Mammary epithelial cell (primary cell): ENCODE measurements at places on chromosomes 6 and 20.

- DNase-seq, result no peak
Measured at GRCh38 chr20:41175201-41175651, 37.9 kb downstream of the PLCG1 start.

DNA sequence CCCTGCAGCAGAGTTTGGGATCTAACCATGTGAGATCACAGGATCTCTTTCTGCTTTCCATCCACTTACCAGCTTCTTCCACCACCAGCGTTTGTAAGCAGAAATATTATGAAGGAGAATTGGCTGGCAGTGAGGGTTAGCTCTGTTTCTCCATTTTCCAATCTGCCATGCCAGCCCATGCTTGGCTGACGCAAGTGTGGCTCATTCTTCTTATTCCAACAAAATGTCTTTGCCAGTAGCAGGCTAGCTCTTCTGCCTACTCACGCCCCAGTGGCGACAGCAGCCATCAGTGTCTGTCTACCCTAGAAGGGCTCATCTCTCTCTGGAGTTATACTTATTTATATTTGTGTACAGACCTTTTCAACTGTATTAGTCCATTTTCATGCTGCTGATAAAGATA is 286.2 kb downstream of the FARS2 start:
- no peak for DNase-seq

DNA sequence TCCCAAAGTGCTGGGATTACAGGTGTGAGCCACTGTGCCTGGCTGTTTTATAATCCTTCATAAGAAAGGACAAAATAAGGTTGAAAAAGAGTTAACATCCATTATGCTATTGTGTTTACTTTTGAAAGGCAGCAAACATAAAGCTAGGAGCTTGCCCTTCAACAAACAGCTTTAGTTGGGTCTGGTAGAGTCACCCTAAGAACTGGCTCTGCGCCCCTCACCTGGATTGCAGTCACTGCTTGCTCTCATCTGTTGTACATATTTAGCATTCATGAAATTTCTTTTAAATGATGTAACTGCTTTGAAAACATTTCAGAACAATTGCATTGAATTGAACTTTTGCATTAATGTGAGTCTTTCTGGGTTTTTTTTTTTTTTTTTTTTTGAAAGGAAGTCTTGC is 38.9 kb downstream of the JARID2 start:
- DNase-seq, result peak; percentile 27

- no peak for DNase-seq
Measured at GRCh38 chr20:53966774-53967398, 103.5 kb downstream of the BCAS1 start.

DNA sequence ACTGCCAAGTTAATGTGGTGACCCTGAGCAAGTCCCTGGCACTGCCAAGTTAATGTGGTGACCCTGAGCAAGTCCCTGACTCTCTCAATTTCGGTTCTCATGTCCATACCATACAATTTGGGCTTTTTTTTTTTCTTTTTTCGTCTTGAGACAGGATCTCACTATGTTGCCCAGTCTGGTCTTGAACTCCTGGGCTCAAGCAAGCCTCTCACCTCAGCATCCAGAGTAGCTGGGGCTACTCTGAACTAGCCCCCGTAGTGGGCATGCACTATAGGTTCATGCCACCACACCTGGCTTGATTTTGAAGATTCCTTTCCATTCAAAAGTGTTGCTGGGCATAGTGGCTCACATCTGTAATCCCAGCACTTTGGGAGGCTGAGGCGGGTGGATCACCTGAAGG is 100.0 kb upstream of the FOXP4 start:
- no peak for DNase-seq

DNA sequence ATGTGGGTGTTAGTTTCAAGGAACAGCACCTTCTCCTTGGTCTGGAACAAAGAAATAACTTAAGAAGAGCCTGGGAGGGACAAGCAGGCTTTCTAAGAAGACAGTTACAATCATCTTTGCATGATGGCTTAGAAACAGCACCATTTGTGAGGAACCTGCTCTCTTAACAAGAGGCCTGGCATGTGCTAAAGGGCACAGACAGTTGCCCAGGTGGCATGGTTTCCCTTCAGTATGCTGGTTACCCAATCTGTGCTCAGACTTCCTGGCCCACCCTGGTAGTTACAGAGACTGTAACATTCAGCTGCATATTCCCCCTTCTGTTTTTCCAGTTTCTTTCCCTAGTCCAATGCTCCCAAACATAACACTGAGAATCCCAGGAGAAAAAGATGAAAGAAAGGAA is 84.0 kb downstream of the CHD6 start:
- DNase-seq, result no peak

DNA sequence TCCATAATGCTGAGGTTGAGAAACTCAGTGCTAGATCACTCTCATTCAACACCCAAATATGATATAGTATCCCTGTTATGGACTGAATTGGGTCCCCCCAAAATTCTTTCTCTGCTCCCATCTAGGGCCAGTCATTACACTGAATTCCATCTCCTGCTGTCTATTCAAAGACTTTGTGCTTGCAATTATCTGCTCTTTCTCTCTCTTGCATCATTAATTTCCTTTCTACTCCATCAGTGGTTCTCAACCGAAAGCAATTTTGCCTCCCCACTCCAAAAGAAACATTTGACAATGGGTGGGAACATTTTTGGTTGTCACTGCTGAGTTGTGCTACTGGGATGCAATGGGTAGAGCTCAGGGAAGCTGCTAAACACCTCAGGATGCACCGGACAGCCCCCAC is 271.5 kb upstream of the CDYL start:
- no peak for DNase-seq

DNA sequence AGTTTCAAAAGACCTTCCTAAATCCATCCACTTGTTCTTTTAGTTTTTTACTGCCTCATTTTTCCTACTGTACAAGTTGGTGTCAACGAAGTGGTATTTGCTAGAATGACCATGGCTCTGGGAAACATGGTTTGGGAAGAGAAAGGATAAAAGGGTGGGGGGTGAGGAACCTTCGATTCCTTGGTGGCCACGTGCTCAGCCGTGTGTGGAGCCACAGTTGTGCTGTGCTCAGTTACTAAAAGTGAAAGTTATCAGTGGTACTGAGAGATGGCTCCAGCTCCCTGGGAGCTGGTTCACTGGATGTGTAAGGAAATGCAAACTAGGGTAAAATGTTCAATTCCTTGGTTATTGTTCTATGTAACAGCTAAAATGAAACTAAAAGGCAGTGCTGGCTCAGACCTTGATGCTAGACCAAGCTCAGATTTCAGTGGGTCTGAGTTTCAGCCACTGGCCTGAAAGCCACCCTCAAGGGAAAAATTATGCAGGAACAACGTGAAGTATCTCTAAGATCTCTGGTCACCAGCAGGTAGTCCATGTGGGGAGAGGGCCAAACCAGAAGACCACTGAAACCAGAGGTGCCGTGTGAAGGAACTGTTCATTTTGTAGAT is 7.4 kb upstream of the SLC22A2 start:
- DNase-seq, result no peak

- no peak for DNase-seq
Measured at GRCh38 chr20:37775200-37775599, 81.4 kb downstream of the CTNNBL1 start.

GRCh38 chr6:120681204-120681603 is 653.1 kb downstream of the TBC1D32 start:
- DNase-seq, result no peak

DNA sequence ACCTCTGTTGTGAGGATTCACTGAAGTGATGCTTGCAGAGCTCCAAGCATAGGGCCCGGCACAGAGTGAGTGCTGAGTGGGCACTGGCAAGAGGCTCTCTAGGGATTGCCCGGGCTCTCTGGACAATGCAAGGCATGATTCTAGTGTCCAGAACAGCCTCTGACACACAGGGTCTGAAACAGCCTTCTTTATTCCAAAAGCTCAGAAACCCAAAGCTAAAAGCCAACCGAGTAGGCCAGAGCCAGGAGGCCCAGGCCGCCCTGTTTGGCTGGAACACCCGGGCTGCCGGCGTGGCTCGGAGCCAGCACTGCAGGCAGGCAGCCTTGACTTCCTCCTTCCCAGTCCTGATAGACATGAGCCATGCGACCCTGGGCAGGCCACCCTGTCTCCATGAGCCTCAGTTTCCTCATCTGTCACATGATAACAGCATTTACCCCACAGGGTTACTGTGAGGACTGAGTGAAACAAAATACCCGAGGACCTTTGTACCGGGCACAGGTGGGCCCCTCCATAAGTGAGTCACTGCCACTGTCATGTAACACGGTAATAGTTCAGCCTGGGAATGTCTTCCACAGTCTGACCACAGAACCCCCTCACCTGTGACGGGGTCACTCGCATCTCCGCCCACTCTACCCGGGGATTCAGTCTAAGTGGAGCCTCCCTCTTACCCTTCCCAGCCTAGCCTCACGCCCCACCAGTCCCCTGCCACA is 51.5 kb downstream of the PTPRT start:
- DNase-seq, result no peak

- DNase-seq, result no peak
Measured at GRCh38 chr6:156760377-156760776, 16.8 kb upstream of the ARID1B start.

DNA sequence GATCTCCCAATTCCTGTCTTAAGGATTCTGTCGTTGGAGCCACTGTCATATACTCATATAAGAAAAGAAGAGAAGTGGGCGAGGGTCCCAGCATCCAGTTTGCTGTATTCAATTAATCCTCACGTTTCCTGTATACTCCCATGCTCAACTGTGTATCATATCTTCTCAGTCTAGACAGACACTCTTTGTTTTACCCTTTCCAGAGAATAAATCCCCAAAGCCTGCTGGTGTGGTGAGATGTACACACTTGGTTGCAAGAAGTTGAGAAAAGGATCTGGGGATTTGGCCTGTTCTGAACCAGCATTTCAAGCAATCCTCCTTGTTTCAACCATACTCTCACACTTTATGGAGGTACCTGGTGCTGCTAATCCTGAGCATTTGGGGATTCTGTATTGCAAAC is 3.1 kb downstream of the TPMT start:
- no peak for DNase-seq

- DNase-seq, result peak; percentile 71
Measured at GRCh38 chr6:79984261-79984660, 20.2 kb upstream of the TTK start.

GRCh38 chr20:13277663-13278295 is 56.7 kb downstream of the ISM1 start:
- DNase-seq, result no peak

GRCh38 chr6:33375143-33375671 is 16.4 kb upstream of the KIFC1 start:
- DNase-seq, result peak; percentile 73

DNA sequence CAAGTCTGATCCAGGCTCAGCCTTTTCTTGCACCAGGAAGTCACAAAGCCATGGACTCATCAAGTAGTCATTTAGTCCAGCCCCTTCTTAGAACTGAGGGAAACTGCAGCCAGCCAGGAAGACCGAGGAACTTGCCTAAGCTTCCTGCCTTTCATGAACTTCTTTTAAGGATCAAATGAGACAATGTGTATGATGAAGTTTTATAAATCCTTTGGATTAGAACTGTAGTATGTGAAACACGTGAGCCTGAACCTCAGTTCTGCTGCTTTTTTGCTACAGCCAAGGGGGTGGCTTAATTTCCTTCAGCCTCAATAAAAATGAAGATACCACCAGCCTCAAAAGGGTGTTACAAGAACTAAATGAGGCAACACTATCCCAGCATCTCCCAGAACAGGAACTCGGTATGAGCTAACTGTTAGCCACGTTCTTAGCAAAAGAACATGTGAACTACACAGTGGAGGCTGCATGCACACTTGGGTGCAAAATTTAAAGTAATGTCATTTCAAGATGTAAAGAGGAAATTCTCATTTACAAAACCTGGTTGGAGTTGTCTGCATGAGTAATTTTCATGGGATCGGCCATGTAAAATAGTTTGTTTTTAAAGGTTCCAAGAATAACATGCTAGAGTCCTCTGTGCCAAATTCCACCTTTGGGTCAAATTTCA is 76.0 kb upstream of the TBC1D7 start:
- peak; percentile 33 for DNase-seq

- no peak for DNase-seq
Measured at GRCh38 chr6:68677058-68677457, 42.0 kb downstream of the ADGRB3 start.

GRCh38 chr6:113458368-113459010 is 398.7 kb upstream of the MARCKS start:
- no peak for DNase-seq

- no peak for DNase-seq
Measured at GRCh38 chr20:58638467-58639181, 12.5 kb upstream of the STX16 start.

DNA sequence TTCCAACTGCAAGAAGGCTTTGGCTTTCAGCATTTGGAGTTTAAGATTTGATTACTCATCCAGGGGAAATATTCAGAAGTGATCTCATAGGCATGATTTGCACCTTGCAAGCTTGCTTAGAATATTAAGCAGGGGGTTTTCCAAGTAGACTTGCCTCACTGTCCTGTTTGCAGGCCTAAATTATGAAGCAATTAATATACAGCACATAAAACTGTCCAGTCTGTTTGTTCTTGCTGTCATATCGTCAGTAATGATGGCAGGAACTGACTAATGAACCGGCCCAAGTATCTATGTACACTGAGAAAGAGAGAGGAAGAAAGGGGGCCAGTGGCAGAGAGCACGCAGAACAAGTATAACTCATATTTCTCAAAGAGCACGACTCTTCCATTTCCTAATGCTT is 212.5 kb upstream of the SUPT3H start:
- peak; percentile 95 for DNase-seq

DNA sequence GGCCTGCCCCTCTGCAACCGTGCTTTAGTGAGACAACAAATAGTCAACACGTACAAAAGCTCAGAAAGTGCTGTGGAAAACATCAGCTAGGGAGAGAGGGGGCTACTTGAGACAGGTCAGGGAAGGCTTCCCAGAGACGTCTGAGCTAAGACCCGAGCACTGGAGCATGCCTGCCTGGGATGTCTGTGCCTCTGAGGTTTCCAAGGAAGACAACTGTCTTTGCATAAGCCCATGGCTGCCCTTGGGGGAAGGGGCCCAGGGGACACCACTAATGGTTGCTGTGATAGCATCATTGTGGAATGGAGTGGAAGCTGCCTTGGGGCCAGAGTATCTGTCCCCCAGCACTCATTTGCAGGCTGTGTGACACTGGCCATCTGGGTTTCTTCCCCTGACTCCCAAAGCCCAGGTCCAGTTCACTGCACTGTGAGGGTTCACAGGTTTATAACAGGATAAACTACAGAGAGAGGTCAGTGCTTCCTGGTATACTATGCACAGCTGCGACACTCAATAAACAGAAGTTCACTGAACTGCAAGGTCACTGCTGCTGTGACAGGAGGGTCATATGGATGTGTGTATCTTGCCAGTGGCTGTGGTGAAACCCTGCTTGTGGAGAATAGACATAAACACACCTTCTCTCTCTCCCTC is 1.5 kb upstream of the ARFGEF2 start:
- DNase-seq, result no peak
